ENCODE measurements at places on chromosomes 5 and 9.
A peak's percentile ranks its signal among the peaks of the same experiment; 100 is the strongest.

- no peak for DNase-seq
These were observed 160.9 kb upstream of the SLC30A5 start for GRCh38 chr5:68932830-68933434.

- peak; percentile 61 for DNase-seq
These were observed 64.9 kb downstream of the CDC42SE2 start for GRCh38 chr5:131328536-131329285.

DNA sequence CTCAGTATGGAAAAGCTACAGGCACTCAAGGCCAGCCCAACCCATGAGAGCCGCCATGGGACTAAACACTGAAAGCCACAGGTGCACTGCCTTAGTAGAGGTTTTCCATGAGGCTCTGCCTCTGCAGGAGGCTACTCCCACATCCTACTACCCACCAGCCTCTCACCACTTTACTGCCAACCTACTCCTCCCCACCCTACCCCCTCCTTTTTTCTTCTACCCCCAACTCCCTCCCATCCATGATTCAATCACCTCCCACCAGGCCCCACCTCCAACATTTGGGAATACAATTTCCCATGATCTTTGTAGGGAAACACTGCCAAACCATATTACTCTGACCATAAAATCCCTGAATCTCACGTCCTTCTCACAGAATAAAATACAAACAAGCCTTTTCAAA, 101.6 kb upstream of the CTSV start:
- DNase-seq = no peak

- DNase-seq = no peak
These were observed 250.5 kb upstream of the PDE4D start for GRCh38 chr5:60143942-60144549.

DNA sequence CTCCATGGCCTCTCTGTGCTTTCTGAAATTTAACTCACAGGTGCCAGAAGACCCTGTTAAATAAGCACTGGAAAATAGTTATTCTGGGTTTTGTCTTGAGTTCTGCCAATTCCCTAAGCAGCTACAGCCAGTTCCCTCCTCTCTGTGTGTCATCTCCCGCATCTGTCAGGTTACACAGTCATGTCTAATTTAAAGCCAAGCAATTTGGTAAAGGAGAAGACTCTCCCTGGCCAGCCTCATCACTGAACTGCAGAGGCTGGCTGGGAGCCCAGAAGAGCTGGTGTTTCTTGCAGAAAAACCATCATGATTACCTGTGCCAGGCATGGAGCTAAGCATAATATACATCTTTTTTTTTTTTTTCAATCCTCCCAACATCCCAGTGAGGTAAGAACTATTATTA, 141.3 kb upstream of the ZNF366 start:
- peak; percentile 55 for DNase-seq

GRCh38 chr9:16726029-16726428, 144.4 kb downstream of the BNC2 start:
- DNase-seq = peak; percentile 71

- DNase-seq = no peak
These were observed 30.1 kb upstream of the HAND1 start for GRCh38 chr5:154508114-154508513.

- DNase-seq = no peak
These were observed 18.7 kb downstream of the RAB14 start for GRCh38 chr9:121182989-121183388.

GRCh38 chr9:107141967-107142366, 141.1 kb upstream of the RAD23B start:
- peak; percentile 16 for DNase-seq

DNA sequence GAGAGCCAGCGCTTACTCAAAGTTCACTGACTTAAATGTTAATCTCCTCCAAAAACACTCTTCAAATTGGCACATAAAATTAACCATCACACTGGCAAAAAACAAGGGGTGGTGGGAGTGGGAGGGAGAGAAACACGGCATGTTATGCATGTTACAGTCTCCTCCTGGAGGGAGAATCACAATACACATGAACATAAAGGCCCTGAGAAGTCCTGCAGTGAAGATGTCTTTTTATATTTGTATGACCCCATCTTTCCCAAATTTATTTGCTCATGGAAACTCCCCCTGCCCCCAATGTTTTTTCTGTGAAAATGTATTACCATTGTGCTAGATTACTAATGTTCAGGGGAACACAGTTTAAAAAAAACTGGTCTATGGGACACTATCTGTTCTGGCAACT, 37.8 kb upstream of the ANKH start:
- DNase-seq = no peak

- DNase-seq = no peak
These were observed 145.3 kb upstream of the ADCY2 start for GRCh38 chr5:7250611-7251010.

GRCh38 chr5:172870715-172871461, 36.8 kb downstream of the ERGIC1 start:
- no peak for DNase-seq

GRCh38 chr9:27421577-27421976, 102.5 kb upstream of the IFNK start:
- DNase-seq = no peak

- no peak for DNase-seq
These were observed 56.9 kb upstream of the SMIM23 start for GRCh38 chr5:171728686-171729085.

DNA sequence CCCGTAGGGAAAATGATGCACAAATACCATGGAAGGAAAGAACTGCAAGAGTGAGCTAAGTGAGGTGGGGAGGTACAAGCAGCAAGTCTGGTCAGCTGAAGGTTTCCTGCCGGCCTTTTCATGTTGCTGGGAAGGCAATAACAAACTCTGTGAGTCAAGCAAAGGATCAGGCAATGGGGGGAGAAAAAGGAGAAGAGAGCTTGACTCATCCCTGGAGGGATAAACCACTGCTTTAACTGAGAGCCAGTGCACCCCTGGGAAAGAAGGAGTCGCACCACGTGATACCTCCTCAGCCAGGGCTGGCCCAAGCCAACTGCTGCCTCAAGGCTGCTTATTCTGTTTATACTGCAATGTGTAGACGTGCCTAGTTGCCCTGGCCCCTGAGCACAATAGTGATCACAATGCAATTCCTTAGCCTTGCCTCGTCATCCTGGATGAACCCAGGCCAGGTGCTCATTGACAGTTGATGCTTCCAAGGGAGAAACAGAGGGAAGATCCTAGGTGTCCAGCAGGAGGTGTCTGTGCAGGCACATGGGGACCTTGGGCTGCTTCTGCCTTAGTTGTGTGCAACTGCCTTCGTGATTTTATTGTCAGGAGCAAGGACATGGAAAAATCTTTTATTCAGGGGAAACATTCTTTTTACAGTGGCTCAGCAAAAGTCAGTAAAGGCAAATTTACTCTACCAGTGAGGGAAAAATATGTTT, 203.0 kb upstream of the TUT7 start:
- DNase-seq = peak; percentile 95

DNA sequence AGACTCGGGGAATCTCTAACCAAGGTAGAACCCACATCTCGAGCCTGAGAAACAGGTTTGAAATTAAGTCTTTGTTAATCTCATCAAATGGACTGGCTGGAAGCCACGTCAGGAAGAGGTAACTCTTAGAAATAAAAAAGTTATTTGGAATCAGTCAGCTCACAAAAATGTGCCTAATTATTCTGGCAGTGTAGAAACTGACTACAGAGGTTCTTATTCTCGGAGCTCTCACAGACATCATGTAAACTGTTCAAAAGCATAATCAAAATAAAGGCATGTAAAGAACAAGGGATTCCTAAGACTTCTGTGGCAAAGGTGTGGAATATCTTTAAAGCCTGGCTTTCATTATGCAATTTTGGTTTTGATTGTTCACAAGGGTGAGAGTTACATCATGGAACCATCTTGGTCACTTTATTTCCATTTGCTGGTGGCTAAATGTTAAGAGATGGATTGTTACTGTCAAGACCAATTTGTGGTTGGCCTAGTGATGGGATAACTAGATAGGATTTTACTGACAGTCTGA, 85.1 kb downstream of the OTULIN start:
- peak; percentile 13 for DNase-seq

- peak; percentile 11 for DNase-seq
These were observed 191.7 kb upstream of the NR3C1 start for GRCh38 chr5:143594902-143595818.

- DNase-seq = peak; percentile 54
These were observed 2.4 kb upstream of the VAV2 start for GRCh38 chr9:133994353-133995011.

- no peak for DNase-seq
These were observed 164.9 kb downstream of the SEMA6A start for GRCh38 chr5:116409591-116410296.

DNA sequence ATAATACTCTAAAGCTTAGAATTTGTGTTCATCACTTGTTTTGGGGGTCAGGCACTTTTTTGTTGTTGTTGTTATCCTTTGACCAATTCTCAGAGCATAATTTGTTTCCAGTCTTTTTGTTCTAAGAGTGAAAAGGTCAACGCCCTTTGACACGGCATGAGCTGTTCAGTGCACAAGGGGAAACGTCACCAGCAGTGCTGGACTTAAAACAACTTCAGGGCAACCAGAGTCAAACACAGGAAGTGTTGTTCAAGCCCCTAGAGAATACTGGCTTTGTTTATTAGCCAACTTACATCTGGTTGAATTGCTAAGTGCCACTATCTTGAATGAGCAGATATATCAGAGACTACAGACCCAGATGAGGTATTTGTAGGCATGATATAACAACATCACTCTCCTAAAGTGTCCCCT, 368.9 kb downstream of the TMEM161B start:
- no peak for DNase-seq

DNA sequence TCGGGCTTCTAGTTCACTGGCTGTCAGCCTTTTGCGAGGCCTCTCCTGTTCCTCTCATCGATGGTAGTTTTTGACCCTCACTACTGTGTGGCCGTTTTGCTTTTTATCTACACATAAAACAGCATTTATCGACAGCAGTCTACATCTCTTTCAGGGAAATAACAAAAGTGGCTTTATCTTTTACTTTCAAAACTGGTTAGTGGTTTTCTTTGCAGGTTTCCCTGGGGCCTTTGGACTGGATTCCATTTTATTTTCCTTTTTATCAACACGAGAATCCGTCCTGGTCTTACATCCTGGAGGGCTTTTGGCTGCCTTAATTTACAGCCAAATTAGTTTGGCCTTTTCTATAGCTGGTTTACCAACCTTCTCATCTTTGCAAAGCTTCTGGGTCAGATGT, 793 bp upstream of the PKD2L2 start:
- no peak for DNase-seq

- DNase-seq = no peak
These were observed 15.7 kb downstream of the UNC13B start for GRCh38 chr9:35177520-35177919.

- no peak for DNase-seq
These were observed 249.5 kb upstream of the PTGER4 start for GRCh38 chr5:40430101-40430710.

DNA sequence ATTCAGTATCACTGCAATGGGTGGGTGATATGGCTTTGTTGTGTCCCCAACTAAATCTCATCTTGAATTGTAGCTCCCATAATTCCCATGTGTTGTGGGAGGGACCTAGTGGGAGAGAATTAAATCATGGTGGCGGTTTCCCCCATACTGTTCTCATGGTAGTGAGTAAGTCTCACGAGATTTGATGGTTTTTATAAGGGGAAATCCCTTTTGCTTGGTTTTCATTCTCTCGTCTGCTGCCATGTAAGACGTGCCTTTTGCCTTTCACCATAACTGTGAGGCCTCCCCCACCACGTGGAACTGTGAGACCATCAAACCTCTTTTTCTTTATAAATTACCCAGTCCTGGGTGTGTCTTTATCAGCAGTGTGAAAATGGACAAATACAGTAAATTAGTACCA, 9.5 kb upstream of the NANS start:
- no peak for DNase-seq

DNA sequence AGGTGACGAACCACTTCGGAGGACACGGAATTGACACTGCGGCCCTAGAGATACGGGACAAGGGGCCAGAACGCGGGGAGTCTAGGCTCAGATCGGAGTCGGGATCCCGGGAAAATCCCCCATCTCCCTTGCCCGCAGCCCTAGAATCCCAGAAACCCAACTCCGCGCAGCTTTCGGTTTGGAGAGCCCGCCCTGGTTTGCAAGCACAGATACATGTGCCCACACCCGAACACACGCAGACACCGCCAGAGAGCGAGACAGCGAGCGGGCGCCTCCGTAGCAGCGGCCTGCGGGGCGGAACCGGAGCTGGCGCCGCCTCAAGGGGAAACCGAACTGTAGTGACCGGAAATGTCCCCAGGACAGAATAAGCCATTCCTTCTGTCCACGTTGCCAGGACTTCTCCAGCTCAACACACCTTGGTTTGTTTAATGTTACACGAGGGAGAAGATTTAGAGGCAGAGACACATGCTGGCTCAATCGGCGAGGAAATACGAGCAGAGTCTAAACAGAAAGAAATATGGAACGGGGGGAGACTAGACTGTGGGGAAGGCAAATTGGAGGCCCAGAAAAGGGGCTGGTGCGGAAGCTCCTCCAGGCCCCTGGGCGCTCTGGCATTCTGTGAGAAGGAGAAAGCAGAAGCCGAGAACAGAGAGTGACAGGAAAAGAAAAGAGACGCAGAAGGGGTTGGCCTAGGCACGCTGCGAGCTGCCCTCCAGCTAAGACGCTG, 2.9 kb upstream of the PAX5 start:
- DNase-seq = peak; percentile 13

DNA sequence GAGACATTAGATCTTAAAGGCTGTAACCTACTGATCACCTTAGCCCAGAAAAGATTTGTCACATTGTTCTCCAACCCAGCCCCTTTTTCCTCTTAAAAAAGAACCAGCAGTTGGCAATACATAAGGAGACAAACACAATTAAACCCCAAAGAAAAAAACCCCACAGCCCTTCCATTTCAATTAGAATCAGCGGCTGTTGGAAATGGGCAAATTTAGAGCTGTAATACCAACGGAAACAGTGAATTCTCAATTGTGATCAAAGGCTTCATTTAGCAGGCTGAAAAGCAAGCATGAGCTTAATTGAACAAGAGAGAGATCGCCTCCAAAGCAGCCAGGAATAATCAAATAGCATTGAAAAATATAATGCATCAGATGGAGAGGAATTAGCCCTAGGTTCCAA, 153.6 kb downstream of the FAM114A2 start:
- no peak for DNase-seq

- DNase-seq = no peak
These were observed 11.1 kb upstream of the HTR4 start for GRCh38 chr5:148665431-148665830.

GRCh38 chr5:81859624-81860023, 108.7 kb upstream of the SSBP2 start:
- peak; percentile 76 for DNase-seq

DNA sequence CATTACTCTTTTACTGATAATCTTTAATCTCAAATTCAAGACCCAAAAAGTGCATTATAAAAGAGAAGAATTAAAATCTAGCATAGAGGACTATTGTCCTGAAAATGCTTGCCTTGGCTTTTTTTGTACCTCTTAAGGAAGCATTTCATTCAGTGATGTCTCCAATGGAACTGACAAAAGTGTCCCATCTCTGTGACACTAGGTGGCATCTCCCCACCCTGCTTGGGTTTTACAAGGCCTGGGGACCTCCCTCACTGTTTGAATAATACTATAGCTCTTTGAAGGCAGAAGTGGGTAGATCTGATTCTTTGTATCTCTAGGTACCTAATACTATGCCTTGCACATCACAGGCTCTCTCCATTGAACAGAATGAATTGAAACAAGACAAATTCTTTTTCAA, 180.6 kb downstream of the EPB41L4A start:
- no peak for DNase-seq

- no peak for DNase-seq
These were observed 528.8 kb upstream of the PTGER4 start for GRCh38 chr5:40150896-40151295.

Data from fibroblast of skin of right quadriceps (primary cell).